ENCODE measurements at places on chromosomes 5 and 9.

DNA sequence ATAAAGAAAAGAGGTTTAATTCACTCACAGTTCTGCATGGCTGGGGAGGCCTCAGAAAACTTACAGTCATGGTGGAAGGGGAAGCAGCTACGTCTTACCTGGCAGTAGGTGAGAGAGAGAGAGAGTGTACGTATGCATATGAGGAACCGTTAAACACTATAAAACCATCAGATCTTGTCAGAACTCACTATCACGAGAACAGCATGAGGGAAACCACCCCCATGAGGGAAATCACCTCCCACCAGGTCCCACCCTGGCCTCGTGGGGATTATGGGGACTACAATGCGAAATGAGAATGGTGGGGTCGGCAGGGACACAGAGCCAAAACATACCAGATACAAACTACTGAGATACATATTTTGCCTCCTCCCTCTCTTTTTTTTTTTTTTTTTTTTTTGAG lies 10.8 kb upstream of the FER start:
- no peak for DNase-seq

DNA sequence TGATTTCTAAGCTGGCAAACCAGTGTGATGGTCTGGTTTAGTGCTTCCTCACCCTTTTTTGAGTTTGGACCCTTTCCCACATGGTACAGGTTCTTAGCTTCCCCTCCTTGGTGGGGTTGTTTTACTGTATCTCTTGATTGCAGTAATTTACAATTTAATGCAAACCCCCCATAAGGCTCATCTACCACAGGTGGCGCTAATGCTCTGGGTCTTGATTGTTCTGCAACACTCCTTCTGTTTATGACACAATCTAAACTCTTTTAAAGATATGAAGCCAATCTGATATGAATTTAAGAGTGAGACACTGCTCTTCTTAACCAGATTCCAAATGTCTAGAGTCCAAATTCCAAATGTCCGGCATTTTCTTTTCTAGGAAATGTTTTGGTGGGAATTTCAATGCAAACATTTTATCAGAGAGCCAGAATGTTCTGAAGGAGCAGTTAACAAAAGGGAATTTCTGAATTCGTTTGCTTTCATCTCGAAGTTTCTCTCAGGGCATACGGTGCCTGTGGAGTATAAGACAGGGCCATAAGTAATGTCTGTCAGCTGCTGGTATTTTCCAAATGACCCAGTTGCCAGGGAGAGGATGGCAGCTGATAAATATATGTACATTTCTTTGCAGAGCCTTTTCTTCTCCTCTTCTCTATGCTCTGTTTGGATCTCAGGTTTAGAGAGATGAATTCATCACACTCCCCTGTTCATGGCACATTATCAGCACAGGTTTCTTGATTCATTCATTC lies 246.8 kb downstream of the ARHGAP26 start:
- DNase-seq, result peak; percentile 2

DNA sequence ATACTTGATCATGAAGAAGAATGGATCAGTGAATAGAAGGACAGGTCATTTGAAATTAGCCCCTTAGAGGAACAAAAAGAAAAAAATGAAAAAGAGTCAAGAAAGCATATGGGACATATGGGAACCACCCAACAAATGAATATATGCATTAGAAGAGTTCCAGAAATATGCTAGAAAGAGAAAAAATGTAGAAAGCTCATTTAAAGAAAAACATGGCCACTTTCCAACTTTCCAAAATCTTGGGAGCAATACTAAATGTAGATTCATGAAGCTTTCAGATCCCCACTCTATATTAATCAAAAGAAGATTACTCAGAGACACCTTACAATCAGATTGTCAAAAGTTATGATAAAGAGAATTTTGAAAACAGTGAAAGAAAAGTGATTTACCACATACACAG lies 334.8 kb upstream of the NMUR2 start:
- no peak for DNase-seq

DNA sequence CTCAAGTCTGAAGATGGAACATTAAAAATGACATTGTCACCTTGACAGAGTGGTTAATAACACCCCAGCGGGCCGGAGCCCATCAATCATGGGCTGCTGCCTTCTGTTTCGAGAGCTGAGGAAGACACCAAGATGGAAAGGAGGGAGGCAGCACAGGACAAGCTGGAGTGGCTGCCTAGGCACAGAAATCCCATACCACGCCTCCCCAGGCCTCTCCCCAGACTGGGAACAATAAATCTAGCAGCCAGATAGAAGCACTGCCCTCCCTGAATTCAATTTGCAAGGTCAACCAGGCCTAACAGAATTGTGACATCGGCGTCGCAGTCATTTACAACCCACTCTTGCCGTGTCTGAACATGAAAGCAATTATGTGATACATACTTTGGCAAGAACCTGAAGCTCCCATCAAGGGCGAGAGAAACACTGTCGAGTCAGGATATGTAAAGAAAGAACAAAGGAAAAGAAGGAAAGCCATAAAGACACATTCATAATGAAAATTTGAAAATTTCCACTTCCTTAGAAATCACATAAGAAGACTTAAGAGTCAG lies 35.4 kb upstream of the ZNF354A start:
- no peak for DNase-seq

GRCh38 chr5:142435410-142436115 lies 110.7 kb upstream of the SPRY4 start:
- no peak for DNase-seq

Measured in COR-L47 (cell line).